ENCODE measurements at places on chromosomes 12 and 14. TPM values are rescaled to one million over a fixed set of nuclear protein-coding genes. Genes with fewer than 3 reads are reported as not detected.

- DNase-seq, result no peak
These were observed 137.6 kb downstream of the TSPAN9 start for GRCh38 chr12:3214526-3215365.

IGF1 gene
- 0.07 TPM for polyA plus RNA-seq

DENND5B gene
- polyA plus RNA-seq, result 5.3 TPM

DNA sequence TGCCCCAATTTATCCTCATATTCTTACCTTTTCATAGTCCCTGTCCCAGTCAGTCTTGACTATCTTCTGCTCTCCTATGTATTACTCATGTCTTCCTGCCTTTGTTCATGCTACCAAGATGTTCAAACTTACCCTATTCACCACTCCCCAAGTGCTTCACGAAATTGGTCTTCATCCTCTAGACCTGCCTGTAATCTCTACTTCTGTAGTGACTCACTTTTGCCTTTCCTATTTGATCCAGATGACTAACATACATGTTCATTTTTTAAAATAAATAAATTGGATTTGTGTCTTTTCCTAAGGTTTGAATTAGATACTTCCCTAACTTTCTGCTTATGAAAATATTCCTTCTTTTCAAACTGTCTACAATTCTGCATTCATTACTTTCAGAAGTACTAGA, 107.7 kb upstream of the PPM1H start:
- DNase-seq, result no peak

GRCh38 chr12:62686938-62687337, 220.3 kb downstream of the MON2 start:
- no peak for DNase-seq

- no peak for DNase-seq
These were observed 7.0 kb upstream of the RASSF3 start for GRCh38 chr12:64603183-64603841.

IL26 gene
- not detected for polyA plus RNA-seq

ANKRD33 gene
- polyA plus RNA-seq, result not detected

AKAP3 gene
- polyA plus RNA-seq, result 0.24 TPM

C12orf76 gene
- polyA plus RNA-seq, result 29.2 TPM

DNA sequence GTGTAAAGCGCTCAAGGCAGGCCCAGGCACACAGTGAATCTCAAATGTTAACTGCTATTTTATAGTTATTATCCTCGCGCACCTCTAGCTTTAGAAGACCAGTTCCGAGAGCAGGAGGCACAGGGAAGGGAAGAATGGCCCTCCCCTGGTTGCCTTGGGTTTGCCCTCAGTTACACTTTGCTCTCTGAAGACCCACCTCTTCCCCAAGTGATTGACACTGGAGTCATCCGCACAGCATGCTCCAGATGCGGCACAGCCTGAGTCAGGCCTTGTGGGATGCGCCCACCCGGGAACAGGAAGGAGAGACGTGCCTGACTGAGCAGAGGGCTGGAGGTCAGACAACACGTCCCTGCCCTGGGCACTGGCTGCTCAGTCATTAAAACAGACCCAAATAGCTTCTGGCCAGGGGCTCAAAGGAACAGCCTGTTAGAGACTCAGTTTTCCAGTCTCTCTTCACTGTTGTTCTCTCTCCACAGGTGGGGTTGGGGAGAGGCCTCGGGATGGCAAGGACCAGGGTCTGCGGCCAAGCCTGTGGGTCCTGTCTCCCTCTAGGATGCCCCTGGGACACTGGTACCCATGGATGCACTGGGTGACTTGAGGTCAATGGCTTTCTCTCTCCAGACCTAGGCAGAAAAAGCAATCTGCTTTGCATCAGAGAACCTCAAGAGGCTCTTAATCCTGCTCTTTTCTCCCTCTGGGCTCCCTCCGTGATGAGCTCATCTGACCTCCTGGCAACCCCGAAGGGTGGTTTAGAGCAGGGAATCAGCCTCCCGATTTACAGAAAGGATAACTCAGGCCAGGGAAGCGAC, 13.6 kb upstream of the MLXIP start:
- DNase-seq, result peak; percentile 55

- no peak for DNase-seq
These were observed 237.1 kb downstream of the MED13L start for GRCh38 chr12:116040402-116040801.

AICDA gene
- not detected for polyA plus RNA-seq

GLT8D2 gene
- polyA plus RNA-seq, result 69.5 TPM

RIC8B gene
- polyA plus RNA-seq, result 9.2 TPM

WNT1 gene
- not detected for polyA plus RNA-seq

DNA sequence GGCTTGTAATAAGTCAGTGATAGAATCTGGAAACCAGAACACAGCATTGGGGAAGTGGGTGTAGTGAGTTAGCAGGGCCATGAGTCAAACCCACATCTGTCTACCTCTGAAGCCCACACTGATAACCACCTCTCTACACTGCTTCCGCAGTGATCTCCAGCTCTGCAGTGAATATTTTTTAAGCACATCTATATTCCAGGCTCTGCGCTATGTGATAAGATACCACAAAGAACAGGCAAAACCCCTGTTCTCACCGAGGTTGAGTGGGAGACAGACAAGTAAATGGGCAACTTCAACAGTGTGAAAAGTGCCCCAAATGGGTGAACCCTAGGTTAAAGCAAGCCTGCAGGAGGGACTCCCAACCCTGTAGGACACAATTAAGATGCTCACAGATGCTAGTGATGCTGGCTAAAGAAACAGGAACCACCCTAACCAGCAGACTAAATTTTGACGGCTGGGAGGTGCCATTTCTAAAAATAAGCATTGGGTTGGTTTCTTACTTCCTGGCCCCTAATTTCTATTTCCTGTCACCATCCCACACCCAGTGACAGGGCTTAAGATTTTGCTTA, 375.0 kb downstream of the DPF3 start:
- no peak for DNase-seq

DNA sequence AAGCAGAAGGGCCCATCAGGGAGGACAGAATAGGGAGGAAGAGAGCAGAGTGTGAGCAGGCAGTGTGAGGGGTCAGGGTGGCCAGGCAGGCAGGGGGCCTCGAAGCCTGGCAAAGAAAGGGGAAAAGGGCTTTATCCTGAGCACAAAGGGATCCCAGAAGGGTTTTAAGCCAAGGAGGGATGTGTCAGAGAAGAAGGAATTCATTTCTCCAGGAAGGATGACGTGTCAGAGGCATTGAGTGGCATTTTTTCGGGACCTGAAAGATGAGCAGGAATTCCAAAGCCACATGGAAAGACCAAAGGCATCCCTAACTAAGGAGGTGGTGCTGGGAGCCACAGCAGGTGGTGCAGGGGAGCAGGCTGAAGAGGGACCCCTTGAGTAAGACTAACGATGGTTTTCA, 132.1 kb downstream of the DICER1 start:
- DNase-seq, result no peak

- DNase-seq, result no peak
These were observed 863.3 kb downstream of the C12orf50 start for GRCh38 chr12:87165733-87166375.

DNA sequence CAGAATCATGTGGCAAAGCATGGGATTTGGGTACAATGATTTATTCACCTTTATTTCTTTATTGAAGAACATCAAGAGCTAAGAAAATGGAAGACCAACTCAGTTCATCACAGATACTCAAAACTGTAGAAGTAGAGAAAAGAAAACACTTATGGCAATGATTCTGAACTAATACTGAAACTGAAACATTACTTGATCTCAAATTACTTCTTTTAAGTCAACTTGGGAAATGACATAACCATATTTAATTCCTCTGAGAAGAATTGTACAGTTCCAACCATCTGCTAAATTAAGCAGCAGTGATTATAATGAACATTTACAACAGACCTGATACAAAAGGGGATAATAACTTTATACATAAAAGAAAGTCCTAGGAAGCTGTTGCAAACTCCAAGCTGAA, 466.5 kb downstream of the TMTC2 start:
- DNase-seq, result no peak

KITLG gene
- 8.9 TPM for polyA plus RNA-seq

GRCh38 chr12:126617312-126617711, 1552.1 kb downstream of the AACS start:
- peak; percentile 51 for DNase-seq

- DNase-seq, result no peak
These were observed 36.6 kb upstream of the CLMN start for GRCh38 chr14:95356245-95356869.

DNA sequence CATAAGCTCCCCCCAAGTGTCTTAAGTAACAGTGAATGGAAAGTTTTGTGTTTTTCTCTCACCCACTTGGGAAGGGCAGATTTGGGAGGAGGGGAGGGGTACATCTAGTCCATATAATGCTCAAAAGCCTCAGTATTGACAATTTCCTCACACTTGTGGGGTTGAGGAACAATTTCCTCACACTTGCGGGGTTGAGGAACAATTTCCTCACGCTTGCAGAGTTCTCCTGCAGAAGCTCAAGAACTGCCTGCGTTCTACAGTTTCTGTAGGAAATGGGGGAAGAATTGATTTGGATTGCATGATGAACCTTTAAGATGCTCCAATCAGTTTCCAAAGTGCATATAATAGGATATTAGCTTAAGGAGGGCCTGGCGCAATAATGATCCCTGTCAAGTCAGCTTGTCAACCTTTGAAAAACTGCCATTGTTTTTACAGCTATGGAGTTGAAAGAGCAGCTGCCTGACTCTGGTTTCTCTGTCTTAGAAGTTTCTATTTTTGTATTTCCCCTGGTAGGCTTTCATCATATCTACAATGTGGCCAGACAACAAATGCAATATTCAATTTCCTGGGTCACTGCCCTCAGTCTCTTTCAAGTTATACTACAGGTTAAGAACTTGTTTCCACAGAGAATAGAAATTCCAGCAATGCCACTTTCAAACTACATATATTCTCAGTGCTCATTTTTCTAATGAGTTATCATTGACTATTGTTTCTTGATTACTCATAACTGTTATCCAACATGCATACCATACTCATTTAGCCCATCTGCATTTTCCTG, 66.5 kb downstream of the PLEKHG7 start:
- DNase-seq, result no peak

RAB21 gene
- 6.5 TPM for polyA plus RNA-seq

DNA sequence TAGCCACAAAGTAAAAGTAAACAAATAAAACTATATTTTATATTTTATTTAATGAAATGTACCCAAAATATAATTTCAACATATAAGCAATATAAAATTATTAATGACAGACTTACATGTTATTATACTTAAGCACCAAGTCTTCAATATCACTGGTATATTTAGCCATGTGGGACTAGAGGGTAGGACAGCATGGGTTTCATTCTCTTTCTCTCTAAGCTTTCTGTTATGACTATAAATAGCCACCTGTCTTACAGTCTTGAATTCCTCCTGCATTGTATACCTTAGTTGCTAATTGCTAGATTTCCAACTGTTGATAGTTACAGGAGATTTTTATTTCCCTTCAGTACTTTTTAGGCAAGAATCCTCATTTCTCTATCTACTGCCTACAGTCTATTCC, 63.1 kb upstream of the LIN7A start:
- DNase-seq, result no peak

DNA sequence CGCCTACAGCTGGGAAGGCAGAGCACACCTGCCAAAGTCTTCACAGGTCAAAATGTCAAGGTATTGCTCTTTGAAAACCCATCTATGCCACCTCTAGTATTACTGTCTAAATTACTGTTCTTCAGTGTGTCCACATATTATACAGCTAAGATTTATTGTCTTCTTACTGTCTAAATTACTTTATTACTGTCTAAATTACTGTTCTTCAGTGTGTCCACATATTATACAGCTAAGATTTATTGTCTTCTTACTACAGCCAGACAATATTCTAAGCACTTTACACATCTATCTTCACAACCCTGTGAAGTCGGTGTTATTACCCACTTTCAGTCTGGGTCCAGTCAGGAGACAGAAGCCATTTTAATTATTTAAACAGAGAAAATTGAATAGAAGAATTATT, 173.9 kb downstream of the MYRFL start:
- no peak for DNase-seq

Data from SK-N-SH (cell line).